ENCODE measurements at places on chromosomes 11 and 22.

DNA sequence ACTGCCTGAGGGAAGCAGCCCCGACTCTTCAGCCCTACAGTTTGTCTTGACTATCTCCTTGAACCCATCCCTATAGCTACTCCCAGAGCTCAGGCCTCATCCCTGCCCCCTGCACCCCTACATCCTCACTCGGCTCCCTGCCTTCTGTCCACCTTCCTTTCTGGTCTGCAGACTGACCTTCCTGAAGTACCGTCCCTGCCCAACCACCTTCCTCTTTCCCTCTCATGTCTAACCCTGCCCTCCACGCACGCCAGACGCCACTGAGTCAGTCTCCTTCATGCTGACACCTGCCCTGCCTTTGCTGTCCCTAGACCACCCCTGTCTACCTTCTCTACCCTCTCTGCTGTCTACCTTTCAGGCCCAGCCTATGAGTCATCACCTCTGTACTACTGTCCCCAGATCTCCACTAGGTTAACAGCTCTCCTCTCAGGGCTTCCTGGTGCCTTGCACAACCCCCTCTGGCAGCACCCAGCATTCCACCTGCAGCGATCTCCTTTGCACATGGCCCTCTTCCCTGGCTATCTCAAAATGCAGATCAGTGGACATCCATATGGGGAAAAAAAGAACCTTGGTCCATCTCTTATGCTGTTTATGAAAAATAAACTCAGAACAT, 8.9 kb downstream of the KCTD21 start:
- no peak for DNase-seq

GRCh38 chr11:67280341-67280787, 8.7 kb upstream of the ANKRD13D start:
- DNase-seq, result no peak

- no peak for DNase-seq
Measured at GRCh38 chr11:62251698-62252097, 9.7 kb downstream of the SCGB1D2 start.

GRCh38 chr11:115869780-115870431, 365.7 kb upstream of the CADM1 start:
- DNase-seq, result peak; percentile 48

GRCh38 chr22:29691636-29692326, 28.0 kb upstream of the CABP7 start:
- no peak for DNase-seq

GRCh38 chr22:35987487-35987886, 41.1 kb downstream of the RBFOX2 start:
- DNase-seq, result no peak
